Esophagus mucosa (tissue), 1 donor: ENCODE measurements at places on chromosomes 1 and 21.

GRCh38 chr1:226604560-226605317 lies 56.2 kb downstream of the STUM start:
- no peak for ATAC-seq

GRCh38 chr1:234743791-234744611 lies 134.0 kb upstream of the IRF2BP2 start:
- no peak for ATAC-seq

GRCh38 chr1:12177999-12178441 lies 11.2 kb downstream of the TNFRSF1B start:
- peak; percentile 36 for ATAC-seq

- no peak for ATAC-seq
Observed at GRCh38 chr1:111568160-111568647, 51.4 kb upstream of the RAP1A start.

DNA sequence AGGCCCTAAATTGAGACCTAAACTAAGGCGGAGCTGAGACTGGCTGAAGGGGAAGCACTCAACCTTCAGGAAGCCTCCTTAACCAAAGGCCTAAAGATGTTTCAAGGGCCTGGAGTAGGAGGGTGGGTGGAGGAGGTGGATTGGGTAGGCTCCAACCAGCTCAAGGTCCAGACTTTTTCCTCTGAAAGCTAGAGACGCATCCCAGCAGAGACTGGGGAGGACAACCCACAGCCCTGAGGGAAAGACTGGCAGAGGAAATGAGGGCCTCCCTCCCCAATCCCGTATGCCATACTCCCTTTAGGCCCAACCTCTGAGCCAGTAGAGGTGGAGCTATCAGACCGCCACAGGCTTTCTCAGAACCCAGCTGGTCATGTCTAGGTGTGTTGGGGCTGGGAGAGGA lies 1.1 kb downstream of the ECM1 start:
- no peak for ATAC-seq

GRCh38 chr1:65791801-65792668 lies 660 bp upstream of the PDE4B start:
- no peak for ATAC-seq

- no peak for ATAC-seq
Observed at GRCh38 chr1:119052267-119052666, 64.1 kb upstream of the TBX15 start.

DNA sequence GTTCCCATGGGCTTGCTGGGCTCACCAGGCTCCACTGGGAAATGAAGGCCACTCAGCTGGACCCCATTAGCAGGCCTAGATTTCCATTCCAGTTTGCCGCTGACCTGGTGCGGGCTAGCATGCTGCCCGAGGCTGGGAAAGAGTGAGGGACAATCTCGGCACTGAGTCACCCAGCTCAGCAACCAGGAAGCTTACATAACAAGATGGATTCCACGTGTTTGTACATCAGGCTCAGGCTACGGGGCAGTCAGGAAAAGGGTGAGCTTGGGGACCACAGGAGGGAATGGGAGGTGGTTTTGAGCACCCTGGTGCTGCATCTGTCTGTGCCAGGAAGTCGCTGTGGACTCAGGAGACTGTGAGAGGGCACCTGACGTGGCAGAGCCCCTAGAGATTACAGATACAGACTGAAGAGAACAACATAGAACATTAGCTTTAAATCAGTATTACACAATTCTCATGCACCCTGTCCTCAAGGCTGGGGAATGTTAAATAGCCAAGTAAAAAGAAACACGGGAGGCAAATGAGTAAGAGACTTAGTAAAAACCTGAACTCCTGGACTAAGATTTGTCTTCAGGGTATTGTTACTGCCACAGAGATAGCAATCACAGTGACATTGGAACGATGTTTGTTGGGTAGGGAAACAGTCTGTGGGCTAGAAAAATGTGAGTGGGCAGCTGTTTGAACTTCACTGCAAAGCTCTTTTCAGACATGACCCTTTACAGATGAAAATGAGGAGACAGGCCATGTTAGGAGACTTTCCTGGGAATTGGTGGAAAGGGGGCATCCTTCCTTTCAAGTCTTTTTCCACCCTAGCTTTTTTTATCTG lies 51.1 kb downstream of the GLUL start:
- no peak for ATAC-seq

DNA sequence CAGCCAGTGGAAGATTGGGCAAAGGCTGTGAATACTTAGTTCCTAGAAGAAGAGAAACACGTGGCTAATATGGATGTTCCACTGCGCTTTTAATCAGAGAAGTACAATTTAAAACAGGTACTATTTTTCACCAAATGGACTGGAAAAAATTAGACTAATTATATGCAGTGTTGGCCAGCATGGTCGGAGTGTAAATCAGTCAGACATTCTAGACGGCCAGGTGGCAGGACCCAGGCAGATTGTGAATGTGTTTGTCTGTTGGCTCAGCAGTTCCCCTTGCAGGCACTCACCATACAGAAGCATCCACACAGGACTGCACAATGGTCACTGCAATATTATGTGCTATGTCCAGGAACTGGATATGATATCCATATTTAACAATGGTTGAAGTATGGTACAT lies 23.9 kb upstream of the SLC25A34 start:
- ATAC-seq = no peak

DNA sequence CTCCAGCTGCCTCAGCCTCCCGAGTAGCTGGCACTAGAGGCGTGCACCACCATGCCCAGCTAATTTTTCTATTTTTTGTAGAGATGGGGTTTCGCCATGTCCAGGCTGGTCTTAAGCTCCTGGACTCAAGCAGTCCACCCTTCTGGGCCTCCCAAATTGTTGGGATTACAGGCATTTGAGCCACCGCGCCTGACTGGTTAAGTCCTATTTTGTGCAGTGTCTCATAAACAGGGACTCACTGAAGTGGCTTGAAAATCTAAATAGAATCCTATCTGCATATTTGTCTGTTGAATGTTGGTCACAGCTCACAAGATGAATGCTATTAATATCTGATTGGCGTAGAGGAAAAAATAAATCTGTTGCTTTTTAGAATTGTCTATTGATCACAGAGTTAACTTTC lies 5.9 kb upstream of the CHAF1B start:
- no peak for ATAC-seq

DNA sequence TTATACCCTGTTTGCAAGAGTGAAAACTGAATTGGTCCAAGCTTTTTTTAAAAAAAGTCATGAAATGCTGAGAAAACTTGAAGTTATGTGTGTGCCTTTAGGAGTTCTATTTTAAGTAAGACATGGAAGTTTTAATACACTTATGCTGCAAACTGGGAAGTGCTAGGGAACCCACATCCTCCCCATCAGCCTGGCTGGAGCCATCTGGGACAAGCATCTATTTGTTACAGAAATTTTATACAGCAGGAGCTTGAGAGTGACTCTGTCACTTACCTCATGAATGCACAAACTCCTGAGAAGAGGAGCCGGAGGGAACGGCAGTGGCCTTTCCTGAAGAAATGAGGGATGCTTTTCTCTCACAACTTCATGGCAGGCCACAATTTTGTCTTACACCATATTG lies 78.2 kb upstream of the SLC44A3 start:
- ATAC-seq = no peak

- no peak for ATAC-seq
Observed at GRCh38 chr1:179121159-179121938, 39.5 kb downstream of the TOR3A start.

DNA sequence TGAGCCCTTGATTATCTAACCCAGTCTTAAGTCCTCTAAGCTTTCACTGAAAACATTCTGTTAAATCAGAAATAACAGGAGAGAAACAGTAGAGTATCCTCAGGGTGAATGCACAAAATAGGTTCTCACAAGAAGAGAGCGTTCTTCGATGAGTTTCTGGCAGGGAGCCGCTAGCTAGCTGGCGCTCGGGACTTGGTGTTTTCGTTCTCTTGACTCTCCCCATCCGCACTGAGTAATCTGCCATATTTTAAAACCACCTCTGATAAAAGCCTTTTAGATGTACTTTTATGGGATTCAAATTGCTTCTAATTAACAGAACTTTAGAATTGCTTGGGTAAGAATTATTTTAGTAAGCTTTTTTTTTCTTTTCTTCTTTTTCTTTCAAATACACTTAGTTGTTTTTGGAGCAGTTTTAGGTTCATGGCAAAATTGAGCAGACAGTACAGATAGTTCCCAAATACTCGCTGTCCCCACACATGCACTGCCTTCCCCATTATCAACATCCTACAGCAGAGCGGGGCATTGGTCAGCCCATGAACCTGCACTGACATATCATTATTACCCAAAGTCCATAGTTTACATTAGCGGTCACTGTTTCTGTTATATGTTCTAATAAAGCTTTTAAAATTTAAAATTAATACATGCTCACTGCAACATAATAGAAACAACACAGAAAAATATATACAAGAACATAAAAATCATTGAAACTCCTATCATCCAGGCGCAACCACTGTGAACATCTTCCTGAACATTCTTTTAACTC lies 35.4 kb downstream of the PRDM2 start:
- ATAC-seq = no peak
